ENCODE measurements at places on chromosomes 3 and 15.

- DNase-seq = no peak
Measured at GRCh38 chr3:98573181-98573728, 20.2 kb downstream of the CPOX start.

GRCh38 chr3:51642462-51642861 lies 28.6 kb upstream of the TEX264 start:
- no peak for DNase-seq

DNA sequence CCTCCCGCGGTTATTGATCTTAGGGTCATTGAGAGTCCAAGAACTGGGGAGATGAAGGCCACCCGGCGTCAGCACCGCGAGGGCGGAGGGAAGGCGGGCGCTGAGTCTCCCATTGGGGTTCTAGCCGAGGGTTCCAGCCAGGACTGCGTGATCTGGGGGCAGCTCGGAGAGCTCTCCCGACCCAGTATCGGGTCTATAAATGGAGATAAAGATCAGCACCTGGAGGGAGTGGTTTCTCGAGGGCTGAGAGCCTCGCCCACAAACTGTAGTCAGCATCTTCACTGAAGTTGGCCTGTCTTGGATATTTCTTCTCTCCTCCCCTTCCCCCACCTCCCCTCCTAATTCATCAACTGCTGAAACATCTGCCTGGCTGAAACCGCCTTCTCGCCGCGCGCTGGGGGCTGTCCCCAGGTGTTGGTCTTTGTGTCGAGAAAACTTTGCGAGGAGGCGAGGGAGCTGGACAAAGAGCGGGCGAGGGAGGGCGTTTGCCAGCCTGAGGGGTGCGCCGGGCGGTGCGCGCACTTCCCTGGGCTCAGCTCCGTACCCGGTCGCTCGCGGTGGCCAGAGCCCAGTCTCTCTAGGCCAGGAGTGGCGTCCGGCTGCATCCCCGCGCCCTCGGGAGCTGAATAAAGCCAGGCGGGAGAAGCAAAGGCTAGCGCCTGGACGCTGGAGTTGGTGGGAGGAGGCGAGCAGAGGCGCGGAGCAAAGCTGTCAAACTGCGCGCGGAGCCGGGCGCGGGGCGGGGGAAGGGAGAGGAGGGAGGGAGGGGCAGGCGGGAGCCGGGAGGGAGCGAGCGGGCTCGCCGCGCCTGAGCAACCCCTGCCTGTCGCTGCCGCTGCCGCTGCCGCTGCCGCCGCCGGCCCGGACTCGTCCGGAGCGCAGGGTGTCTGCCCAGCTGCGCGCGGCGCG lies at the start of gene ST8SIA2:
ST8SIA2 (plus strand) TSS at position 811 of the 909 bp plus-strand sequence. CDS start 184 bp downstream, outside the sequence.
- no peak for DNase-seq

DNA sequence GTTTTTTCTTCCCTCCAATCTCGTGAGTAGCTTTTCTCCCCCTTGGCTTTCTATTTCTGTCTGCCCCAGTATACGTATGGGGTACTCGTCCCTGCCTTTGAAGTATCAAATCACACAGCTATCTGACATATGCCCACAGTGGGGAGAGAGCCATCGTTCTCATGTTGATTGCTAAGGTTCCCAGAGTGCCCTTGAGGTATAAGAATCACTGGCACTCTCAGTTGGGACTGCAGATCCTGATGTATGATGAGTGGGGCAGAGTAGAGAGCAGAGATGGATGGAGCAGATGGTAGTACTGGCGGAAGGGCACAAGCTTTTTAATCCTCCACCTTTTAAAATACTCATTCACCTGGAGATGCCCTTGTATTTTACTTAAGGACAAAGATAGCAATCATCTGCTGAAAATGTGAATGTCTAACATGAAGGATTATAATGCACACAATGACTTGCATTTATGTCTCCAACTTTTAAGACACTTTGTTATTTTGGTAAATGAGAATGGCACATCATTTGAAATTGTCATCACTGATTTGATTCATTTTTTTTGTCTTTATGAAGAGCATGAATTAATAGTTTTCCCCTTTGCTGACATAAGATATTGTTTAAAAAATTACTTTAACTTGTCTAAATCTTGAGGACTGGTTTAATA lies 239.6 kb downstream of the NR1D2 start:
- DNase-seq = no peak

GRCh38 chr3:77648664-77649063 lies 608.8 kb downstream of the ROBO2 start:
- DNase-seq = no peak

GRCh38 chr3:197687570-197687969 lies 49.1 kb downstream of the RUBCN start:
- DNase-seq = no peak

DNA sequence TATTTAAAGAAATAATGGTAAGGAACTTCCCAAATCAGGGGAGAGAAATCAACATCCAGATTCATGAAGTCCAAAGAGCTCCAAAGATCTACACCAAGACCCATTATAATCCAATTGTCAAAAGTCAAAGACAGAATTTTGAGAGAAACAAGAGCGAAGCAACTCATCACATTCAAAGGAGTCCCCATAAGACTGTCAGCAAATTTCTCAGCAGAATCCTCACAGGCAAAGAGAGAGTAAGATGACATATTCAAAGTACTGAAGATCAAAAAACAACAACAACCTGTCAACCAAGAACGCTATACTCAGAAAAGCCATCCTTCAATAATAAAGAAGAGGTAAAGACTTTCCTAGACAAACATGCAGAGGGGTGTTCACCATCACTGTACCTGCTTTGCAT lies 342.1 kb downstream of the TIGIT start:
- no peak for DNase-seq

- peak; percentile 36 for DNase-seq
Measured at GRCh38 chr3:36700537-36701248, 63.7 kb downstream of the DCLK3 start.

DNA sequence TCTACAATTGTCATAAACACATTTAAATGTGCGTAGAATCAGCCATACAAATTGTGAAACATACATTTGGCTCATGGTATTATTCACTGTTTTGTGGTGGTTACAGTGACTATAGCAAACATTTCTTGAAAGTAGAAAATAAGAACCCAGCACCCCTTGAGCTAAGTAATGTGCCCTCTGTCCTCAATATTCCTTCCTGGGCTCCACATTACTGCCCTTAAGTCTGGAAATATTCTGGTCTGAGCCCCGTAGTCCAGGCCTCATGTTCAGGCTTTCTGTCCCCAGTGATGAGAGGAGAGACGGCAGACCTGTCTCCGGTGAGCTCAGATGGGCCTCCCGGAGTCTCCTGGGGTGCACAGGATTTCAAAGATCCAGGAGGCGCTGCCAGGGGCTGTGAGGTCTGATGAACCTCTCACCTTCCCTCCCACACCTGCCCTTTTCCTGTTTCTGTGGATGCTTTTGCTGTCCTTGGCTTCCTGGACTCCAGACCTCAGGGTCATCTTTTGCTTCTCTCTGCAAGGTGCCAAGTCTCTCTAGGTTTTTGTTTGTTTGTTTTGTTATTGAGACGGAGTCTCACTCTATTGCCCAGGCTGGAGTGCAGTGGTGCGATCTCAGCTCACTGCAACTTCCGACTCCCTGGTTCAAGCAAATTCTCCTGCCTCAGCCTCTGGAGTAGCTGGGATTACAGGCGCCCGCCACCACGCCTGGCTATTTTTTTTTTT lies 8.8 kb upstream of the MUC20 start:
- DNase-seq = no peak

- DNase-seq = no peak
Measured at GRCh38 chr15:95286352-95286880, 1044.1 kb upstream of the NR2F2 start.

- DNase-seq = no peak
Measured at GRCh38 chr3:10814623-10815022, 1.4 kb upstream of the SLC6A11 start.

GRCh38 chr3:14407203-14407602 lies 4.8 kb downstream of the SLC6A6 start:
- no peak for DNase-seq

DNA sequence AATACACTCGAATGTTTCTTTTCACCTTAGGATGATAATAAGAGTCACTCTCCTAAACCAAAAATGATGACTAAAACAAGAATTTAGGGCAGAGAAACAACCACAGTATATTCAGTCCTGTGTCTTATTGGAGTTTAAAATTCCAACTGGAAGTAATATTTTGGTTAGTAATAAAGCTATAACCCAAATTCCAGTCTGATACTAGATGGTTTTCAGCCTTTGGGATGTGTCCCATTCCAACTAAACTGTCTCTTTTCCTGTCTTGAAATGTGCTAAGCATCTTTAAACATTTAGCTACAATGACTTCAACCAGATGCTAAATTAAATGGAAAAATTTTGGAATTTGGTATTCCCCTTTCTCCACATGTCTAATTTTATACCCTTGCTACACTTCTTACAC lies 510.0 kb downstream of the ROBO1 start:
- DNase-seq = no peak

DNA sequence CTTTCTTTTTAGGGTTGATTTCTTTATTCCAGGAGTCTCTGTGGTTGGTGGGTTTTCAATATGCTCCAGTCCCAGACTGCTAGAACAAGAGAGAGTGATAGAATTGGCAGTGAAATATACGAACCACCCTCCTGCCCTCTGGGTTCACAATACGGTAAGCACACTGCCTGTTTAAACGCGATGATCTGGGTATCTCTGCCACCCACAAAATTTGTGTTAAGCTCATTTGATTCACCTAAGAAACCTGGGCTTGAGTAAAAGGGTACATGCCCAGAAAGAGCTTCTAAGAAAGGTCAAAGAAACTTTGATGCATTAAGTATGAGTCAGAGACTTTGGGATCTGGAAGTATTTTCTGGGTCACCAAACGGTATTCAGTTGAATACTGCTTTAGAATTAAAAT lies 29.8 kb downstream of the OXNAD1 start:
- DNase-seq = no peak

DNA sequence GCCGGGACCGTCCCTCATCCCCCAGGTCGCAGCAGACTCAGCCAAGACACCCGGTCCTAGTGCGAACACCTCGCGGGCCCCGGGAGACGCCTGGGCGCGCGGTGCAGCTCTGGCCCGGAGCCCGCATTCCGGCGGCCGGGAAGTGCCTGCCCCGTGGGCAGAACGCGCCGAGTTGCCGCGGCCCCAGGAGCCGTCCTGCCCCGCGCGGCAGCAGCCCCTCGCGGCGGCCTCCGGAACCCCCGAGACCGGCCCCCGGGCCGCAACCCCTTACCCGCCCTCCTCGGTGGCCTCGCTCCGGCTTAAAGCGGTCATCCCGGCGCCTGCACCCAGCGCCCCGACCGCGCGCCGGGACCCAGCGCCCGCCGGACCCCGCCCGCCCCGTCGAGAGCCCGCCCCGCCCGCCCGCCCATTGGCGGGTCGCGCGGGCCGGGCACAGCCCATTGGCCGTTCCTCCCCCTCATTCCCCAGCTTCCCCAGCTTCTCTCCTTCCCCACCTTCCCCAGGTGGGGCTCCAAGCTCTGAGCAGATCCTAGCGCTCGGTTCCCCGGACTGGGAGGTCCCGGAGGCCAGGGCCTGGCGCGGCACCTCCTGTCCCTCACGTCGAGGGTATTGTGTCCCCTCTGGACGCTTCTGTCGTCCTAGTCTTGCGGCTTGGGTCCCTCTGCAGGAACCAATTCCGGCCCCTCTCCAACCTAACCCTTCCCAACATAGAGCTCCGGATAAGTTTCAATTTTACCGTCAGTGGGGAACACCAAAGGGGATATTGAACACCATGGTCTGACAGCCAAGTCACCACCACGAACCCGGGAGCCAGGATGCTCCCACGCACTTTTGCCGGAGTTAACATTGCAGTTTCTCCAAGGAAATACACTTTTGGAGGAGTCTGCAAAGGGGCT lies at the start of gene GRAMD2A:
GRAMD2A (minus strand) TSS at position 328 of the 896 bp plus-strand sequence.
- no peak for DNase-seq

DNA sequence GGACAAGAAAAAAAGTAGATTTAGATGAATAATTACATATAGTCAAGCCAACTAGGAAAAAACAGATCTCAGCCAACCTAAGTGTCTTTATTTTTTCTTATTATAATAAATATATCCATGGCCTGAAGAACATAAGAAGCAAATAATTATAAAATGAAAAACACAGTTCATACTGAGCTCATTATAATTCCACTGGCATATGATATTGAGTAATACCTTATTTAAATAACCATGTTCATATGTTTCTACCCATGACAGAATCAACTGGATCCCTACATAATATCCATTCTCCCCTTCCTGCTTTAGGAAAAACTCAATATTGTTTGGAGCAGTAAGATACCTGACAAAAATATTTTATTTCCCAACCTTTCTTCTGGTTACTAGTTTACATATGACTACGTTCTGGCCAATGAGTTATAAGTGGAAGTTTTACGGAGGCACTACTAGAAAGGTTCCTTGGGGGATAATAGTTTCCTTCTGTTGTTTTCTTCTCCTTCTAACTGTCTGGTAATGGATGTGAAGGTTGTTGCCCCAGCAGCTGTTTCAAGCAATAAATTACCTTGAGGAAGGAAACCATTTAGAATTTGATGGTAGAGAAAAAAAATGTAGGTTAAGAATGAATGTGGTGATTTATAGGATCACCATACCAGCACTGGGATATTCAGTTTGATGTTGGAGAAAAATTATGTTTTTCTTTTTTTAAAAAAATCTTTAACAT lies 184.1 kb upstream of the MBNL1 start:
- DNase-seq = no peak

- DNase-seq = no peak
Measured at GRCh38 chr3:153166206-153166605, 4.2 kb downstream of the RAP2B start.

GRCh38 chr3:138941259-138941885 lies 5.6 kb downstream of the FOXL2 start:
- DNase-seq = no peak

- DNase-seq = no peak
Measured at GRCh38 chr3:97106652-97106989, 292.2 kb downstream of the EPHA6 start.

DNA sequence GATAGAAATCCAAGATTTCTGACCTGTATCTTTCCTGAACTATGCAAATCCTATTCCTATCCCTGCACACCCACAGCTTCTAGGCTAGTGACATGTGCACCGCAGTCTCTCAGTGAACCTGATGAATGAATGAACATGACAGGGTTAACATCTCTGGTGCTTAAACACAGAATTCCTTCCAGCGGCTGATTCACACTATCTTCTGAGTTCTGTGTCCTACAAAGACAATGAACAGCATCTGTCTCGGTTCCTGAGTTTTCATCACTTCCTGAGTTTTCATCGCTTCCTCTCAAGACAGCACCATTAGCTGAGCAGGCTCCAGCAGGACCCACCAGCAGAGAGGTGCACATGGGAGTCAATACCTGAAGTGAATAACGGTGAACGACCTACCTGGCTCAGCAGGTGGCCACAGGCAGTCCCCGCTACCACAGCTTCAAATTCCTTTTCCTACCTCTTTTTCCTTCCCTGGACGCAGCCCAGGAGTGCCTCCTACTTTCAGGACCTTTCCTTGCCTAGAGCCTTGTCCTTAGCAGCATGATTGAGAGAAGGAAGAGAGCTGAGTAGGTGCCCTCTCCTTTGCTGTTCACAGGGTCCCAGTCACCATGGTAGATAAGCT lies 113.5 kb downstream of the IGF2BP2 start:
- DNase-seq = no peak

- DNase-seq = no peak
Measured at GRCh38 chr3:24299806-24300626, 194.6 kb downstream of the THRB start.

All from thymus (tissue), 14 donors.